ENCODE measurements at places on chromosomes 3 and 15. TPM values are rescaled to one million over a fixed set of nuclear protein-coding genes. Genes with fewer than 3 reads are reported as not detected.

- no peak for DNase-seq
Observed at GRCh38 chr3:195212033-195212748, 58.8 kb downstream of the XXYLT1 start.

DNA sequence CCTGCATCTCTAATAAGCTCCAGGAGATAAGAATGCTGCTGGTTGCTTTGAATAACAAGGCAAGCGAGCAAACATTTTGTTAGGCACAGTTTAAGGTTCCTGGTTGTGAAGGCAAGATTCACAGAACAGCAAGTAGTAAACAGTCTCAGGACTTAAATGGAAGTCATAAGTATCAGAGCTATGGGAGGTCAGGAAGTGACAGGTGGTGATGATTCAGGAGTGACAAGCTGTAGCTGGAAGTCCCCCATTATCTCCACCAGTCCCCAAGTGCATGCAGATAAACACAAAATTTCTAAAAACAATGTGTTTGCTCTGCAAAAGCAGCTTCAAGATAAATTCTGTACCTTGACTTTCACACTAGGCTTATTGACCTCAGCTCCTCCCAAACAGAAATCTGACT lies 3.3 kb downstream of the FETUB start:
- DNase-seq, result no peak

DNA sequence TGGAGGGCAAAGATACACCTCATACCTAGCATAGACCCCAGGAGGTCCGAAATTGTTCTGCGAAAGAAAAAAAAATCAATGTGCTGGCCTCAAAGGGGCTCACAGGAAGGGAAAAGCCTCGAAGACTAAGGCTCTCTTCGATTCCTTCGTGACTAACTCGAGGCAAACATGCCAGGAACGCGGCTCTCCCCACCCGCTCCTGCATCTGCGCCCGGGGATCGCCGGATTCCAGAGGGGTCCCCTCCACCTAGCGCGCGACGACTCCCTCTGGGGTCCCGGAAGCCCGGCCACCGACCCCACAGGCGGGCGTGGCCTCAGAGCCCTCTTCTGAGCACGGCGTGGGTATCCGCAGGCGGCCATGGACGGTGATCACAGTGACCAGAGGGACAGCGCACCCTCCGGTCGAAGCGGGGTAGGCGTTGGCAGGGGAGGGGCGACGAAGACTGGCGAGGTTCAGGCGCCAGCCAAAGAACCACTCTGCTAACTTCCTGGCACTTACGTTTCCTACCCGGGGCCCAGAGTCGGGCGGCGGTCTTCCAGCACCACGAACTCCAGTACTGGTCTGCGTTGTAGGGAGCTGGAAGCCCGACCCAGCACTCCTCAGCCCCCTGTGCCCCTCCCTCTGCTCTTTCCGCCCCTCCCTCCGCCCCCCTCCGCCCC lies 515 bp upstream of the EIF3J start:
- DNase-seq, result no peak

DNA sequence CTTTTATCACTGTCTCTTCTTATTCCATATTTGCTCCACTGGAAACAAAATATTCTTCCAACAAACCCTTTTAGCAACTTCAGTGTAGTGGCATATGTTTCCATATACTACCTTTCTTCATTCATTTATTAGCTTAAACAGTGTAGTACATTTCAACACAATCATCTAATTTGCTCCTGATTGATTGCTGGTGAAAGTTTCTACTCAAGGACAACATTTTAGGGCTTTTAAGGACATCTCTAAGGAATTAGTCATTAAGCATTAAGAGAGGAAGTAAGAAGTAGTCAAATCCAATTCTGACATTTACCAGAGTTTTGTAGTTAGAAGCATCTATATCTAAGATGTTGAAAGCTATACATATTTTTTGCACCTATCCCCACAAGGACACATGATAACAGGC lies 55.8 kb downstream of the RSRC1 start:
- no peak for DNase-seq

DNA sequence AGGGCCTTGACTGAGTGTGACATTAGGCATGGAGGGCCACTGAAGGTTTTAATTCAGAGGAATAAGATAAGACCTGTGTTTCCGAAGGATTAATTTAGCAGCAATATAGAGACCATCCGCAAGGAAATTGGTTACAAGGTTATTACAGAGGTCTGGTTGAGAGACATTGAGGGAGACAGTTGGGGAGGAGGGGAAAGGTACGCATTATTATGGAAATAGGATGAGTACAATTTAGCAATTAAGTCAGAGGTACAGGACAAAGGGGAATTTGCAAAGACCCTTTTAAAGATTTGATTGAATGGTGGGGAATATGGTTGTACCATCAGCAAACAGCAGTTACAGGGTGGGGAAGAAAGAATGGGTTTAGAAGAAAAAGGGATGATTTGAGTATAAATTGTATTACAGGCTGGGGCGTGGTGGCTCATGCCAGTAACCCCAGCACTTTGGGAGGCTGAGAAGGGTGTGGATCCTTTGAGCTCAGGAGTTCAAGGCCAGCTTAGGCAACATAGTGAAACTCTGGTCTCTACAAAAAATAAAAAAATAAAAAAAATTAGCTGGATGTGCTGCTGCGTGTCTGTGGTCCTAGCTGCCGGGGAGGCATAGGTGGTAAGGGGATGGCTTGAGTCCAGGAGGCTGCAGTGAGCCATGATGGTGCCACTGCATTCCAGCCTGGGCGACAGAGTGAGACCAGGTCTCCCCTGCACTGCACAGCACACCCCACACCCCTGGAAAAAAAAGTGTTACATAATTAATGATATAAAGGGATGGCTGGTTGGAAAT lies 11.3 kb downstream of the ARL8B start:
- peak; percentile 32 for DNase-seq

- no peak for DNase-seq
Observed at GRCh38 chr3:61824553-61825135, 263.3 kb downstream of the PTPRG start.

DNA sequence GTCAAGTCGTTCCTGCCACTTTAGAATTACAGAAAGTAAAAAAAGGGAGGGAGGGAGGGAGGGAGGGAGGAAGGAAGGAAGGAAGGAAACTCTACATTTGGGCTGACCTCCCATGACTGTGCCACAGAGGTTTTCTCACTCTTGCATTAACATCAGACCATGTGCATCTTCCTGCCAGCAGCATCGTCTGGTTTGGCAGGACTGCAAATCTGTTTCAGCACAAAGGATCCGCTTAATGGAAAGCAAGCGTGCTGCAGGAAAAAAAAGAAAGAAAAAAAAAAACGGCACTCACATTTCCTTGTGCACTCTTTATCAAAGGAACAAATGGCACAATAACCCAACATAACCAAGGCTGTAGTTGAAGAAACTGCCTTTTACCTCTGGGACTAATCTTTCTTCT lies 148.8 kb upstream of the HES1 start:
- no peak for DNase-seq

- no peak for DNase-seq
Observed at GRCh38 chr3:8500989-8501370, 643 bp upstream of the LMCD1 start.

DNA sequence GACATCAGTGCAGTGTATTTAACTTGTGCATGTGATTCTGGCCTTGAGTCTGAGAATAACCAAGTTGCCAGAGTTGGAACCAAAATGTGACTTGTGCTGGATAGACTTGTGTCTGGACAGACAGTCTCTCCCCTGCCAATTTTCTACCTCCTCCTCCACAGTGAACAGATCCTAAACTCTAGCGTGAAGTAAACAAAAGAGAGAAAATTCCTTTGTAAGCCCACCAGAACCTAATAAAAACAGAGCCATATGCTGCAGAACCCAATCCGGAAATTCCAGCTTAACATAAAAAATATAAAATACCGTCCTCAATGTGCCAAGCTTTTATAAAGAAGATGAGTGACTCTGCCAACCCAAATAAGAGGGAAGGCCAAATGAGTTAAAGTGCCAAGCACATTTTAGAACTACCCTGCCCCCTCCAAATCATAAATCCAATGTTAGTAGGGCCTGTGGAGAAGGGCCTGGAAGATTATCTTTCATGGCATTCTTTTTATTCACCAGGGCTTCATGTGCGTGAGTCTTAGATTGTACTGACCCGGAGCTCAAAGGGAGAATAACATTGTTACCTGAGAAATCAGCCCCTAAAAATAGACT lies 344.6 kb upstream of the PROK2 start:
- DNase-seq, result no peak

The EPHA6 gene
- 2.5 TPM for polyA plus RNA-seq

The GRM2 gene
- 0.24 TPM for polyA plus RNA-seq

Measured in ovary (tissue), 10 donors.